Activated T-cell treated with anti-CD3 and anti-CD28 coated beads for 1 hour (primary cell): ENCODE measurements at places on chromosomes 7 and 10.

GRCh38 chr7:151840088-151840910, 36.6 kb downstream of the PRKAG2 start:
- no peak for DNase-seq

- no peak for DNase-seq
These were observed 13.6 kb downstream of the CPA1 start for GRCh38 chr7:130393841-130394411.

DNA sequence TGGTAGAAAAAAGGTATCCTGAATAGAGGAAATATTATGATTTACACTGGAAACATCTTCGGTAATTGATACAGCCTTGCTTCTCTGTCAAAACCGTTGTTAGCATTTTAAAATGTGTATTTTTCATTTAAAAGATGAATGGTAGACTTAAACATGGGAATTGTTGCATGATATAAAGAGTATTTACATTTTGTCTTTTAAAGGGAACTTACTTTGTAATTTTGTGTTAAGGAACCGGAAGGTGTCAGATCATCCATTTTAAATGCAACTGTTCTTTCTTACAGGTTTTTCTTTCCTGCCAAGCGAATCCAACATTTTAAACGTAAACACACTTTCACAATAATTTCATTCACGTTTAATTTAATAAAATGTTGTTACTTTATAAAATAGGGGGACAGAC, 1.8 kb upstream of the IGF2BP3 start:
- DNase-seq: no peak

GRCh38 chr7:101035941-101036340, 16.1 kb downstream of the MUC17 start:
- DNase-seq: no peak

DNA sequence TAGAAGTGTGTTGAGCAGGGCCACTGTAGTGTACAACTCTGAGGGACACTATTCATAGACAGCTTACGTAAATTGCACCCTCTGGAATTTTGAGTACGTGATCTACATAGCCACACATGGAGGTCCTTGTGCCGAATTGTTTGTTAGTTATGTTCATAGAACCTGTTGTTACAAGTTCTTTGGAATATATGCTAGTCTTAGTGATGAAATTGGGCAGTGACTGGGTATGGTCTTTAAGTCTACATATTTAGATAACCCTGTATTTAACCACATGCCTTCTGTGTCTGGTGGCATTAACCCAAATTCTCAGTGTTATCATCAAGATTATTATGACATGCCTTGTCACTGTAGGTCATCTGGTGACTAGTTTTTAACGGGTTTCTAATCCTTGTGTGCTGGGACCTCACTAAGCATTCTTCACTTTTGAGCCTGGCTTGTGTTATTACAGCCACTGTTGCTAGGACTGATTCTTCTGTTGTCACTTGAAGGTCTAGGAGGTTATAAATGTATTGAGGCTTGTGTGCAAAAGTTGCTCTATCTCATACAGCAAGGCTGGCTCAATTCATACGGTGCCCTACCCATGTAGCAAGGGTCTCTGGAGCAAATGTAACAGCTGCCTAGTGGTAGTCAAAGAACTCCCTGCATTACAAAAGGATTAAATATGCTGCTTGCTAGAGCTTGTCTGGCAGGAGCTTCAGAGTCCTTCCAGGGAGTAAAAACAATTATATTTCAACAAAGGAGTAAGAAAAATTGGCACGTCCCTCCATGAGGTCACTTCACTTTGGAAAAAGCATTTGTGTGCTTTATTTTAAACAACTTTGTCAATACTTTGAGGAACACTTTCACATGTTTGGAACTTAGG, 65.4 kb downstream of the CDK14 start:
- DNase-seq: no peak

DNA sequence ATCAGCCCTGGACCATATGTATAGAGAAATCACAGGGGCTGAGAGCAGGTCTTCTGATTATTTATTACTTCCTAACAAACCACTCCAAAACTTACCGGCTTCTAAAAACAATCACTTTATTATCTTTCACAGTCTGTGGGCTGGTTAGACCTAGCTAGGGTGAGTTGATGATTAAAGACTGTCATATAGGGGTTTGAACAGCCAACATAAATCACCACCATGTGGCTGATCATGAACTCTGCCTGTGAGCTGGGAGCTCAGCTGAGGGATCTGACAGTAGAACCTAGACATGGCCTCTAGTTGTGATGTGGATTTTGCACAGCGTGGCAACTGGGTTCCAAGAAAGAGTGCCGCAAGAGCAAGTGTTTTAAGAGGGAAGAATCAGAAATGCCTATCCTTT, 305.4 kb downstream of the CSTF2T start:
- DNase-seq: no peak

DNA sequence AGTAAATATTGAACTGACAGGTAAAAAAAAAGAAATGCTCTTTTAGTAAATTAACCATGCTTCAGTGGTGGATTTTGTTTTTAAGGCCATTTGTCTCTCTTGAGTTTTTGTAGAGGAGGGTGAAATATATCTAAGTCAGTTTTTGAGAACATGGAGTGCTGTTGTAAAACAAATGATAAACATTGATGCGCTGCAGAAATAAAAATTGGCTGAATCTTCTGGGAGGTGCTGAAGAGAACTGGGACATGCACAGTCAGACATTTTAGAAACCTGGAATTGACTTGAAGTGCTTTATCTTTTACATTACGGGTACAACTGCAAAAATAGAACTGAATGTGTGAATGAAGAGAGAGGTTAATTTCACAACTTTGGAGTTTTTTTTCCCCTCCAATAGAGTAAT, 203.0 kb upstream of the HDAC9 start:
- no peak for DNase-seq

- no peak for DNase-seq
These were observed 12.6 kb upstream of the C10orf95 start for GRCh38 chr10:102463983-102464382.

- no peak for DNase-seq
These were observed 33.8 kb downstream of the STK32C start for GRCh38 chr10:132273966-132274365.

GRCh38 chr10:71536332-71536731, 139.6 kb downstream of the CDH23 start:
- no peak for DNase-seq

- no peak for DNase-seq
These were observed 195.0 kb upstream of the AGK start for GRCh38 chr7:141356161-141356560.

DNA sequence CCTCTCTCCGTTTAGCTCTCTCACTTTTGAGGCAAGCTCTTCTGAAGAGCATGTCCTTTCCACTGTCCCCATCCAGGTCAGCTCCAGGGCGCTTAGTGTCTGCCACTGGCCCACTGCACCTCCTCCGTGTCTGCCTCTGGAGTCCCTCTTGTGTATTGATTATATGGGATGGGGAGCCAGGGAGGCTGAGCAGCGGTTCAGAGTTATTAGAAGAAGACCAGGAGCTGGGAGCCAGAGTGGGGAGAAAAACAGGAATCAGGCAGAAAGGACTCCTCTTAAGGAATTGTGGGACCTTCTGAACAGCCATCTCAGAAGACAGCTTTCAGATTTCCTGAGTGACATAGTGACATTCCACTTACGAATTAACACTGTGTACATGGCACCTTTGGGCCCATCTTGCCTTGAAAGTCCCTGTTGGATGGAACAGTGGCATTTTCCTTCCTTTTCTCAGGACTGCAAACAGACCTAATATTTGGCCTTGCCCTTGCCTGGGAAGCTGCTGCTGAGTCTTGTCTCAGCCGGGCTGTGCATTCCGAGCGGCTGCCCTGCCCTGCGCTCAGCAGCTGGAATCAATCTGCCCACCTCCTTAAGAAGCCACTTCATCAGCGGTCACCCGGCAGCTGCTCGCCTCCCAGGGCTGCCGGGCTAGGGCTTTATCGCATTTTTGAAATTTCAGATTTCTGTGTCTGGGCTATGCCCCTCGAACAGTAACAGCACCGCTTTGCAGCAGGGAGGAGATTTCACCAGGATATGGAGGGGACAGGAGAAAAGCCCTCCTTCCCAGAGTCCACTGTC, 81.1 kb upstream of the PRKG1 start:
- DNase-seq: no peak

DNA sequence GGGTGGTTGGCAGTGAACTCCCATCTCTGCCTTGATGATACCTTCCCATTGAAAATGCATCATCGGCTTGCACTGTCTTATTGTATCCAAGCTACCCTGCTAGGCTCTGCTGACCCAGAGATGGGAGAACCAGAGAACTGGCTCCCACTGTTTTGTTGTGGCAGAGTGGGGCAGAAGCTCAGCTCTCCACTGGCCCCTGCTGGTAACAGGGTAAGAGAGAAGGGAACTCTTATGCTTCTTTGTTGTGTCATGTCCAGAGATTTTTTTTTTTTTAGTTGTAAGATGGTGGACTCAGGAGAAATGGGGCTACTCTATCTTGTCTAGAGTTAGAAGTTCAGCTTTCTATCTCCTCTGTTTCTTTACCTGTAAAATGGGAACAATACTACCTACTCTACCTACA, 100.5 kb upstream of the SDK1 start:
- DNase-seq: peak; percentile 6

DNA sequence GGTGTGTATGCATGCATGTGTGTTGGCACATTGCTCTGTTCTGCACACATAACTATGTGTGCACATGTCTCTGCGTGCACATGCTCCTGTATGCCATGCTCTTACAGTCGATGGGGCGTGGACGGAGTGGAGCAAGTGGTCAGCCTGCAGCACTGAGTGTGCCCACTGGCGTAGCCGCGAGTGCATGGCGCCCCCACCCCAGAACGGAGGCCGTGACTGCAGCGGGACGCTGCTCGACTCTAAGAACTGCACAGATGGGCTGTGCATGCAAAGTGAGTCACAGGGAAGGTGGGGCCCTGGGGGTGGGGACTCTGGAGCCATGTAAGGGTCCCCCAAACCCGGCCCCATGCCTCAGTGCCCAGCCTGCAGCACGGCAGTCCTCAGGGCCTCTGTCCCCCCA, 30.6 kb upstream of the SLC29A3 start:
- no peak for DNase-seq

GRCh38 chr10:123359539-123359938, 205.3 kb downstream of the BUB3 start:
- no peak for DNase-seq

DNA sequence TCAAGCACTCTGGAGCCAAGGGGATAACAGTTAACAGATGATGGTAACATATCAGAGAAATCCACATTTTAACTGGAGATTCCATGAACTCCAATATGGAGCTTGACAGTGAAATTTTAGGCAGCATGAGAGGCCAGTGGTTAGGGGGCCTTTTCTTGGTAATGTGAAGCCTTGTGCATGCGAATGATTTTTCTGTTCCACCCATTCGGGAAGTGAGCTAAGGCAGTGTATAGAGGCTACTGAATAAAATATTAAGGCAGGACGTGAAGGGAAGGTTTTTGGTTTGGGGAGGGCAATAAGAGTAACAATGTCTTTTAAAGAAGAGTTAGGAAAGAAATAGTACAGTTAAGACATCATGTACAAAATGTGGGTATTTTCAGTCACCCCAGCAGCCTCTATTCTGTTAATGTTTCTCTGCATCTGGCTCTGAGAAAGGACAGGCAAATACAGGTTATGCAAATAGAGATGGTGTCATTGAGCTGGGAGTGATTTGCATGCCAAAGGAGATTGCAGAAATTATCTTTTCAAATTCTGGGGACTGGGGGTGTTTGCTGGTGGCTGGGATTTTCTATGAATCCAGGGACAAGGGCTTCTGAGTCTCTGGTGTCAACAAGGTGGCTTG, 6.8 kb upstream of the TAS2R60 start:
- DNase-seq: no peak
